Gastroesophageal sphincter (tissue), 4 donors: ENCODE measurements at places on chromosomes 2 and 18. TPM values are rescaled to one million over a fixed set of nuclear protein-coding genes. Genes with fewer than 3 reads are reported as not detected.

- no peak for ATAC-seq
These were observed 277.0 kb upstream of the MAP2 start for GRCh38 chr2:209146682-209147320.

GRCh38 chr18:78292618-78293380, 686.8 kb upstream of the SALL3 start:
- ATAC-seq, result peak; percentile 74

MAP3K19 gene
- not detected for total RNA-seq

DNA sequence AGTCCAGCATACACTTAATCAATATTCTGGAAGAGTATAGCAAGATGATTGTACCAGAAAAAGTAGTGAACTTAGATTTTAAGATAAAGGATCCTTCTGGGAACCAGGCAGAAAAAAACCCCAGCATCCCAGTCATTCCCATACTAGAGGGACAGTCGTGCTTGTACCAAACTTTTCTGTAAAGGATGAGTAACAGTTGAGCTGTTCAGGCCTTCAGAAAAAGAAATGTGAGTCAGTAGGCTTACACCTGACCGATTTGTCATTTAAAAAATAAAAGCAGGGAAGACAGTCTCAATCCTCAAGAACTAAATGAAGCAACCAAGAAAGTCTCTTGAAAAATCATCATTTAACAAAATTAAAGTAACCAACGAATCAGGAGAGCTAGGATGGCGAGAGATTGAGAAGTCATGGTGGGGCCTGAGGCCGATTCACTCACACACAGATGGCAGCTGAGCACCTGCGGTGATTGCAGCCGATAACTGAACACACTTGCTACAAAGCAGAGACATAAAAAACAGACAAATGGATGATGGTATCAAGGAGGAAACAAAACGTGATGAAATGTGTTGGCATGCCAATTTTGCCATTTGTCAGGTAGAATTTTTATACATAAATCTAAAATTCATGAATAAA, 170.0 kb upstream of the ALKAL2 start:
- no peak for ATAC-seq

GRCh38 chr18:3526421-3527354, 76.7 kb downstream of the TGIF1 start:
- no peak for ATAC-seq

DNA sequence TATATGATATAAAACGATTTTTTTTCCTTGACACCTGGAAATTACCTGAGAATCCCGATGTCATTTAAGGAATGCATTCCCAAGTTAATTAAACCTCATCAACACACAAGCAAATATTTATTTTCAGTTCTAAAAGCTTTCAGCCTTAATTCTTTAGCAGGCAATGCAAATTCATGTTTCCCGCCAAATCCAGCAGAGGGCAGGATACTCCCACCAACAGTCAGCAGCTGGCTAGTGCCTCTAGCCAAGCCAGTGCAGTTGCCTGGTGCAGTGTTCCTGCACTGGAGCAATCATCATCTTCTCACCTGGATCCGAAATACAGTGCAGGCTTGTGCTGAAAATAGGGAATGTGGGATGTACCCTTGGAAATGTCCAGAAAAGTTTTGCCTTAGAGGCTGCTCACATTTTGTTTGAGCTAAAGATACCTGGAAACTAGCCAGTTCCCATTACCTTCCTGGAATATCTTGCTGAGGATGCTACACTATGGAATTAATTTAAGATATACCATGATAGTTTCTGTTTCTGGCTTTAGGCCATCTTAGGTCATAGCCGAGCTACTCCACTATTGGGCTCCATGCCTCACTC, 48.4 kb upstream of the CYTIP start:
- peak; percentile 51 for ATAC-seq

- ATAC-seq, result no peak
These were observed 254.6 kb downstream of the SH3BP4 start for GRCh38 chr2:235206399-235206798.

DNA sequence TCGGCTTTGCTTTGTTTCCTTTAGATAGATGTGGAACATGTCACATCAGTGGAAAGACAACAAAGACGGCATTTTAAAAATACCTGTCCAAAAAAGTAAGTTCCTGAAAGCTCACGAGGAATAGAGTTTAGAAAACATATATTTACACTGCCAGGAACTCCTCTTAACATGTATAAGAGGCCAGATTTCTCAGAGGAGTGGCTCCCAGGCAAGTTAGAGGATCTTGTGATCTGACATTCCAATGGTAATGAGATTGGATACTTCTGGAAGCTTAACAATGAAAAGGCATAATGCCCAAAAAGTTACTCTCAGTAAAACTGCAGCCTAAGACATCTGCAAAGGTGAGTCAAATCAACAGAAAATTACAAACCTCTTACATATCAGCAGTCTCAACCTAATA, 77.1 kb downstream of the CYRIA start:
- no peak for ATAC-seq

- ATAC-seq, result peak; percentile 25
These were observed 14.6 kb upstream of the NPPC start for GRCh38 chr2:231940795-231941194.

GRCh38 chr2:102439065-102439695, 16.2 kb downstream of the IL18RAP start:
- no peak for ATAC-seq

FMNL2 gene
- 35.0 TPM for total RNA-seq

UGT1A6 gene
- not detected for total RNA-seq

DNA sequence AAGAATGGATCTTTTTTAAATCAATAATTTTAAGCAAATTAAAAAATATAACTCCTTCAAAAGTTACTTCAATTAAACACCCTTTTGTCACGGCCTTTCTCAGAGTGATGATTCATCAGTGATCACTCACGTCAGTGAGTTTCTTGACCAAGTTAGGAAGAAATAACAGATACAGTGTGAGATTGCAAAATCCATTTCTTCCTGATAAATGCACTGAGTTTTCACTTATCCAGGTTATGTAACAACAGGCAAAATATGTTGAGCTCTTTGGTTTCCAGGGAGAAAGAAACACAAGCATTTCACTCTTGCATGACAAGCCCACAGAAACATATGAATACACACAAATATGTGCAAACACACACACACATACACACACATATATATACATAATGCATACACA, 195.9 kb upstream of the CYRIA start:
- ATAC-seq, result no peak

APCDD1 gene
- 34.7 TPM for total RNA-seq

DNA sequence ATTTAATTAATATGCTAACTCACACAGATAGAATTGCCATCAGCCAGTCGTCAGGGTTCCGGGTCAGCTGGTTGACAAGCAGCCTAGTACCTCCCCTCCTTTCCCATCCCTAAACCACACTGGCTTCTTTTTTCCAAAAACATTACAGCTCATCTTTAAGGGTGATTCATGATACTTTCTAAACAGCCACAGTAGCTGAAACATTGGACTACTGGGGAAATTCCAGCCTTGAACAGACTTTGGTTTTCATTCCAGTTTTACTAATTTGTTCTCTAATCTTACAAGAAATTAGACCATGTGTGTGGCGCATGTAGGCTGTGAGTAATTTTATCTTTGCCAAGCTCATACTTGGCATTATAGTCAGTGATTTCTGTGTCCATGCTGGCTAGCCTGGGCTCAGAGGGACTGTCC, 110.8 kb downstream of the FMNL2 start:
- peak; percentile 79 for ATAC-seq

ASB18 gene
- total RNA-seq, result not detected

PTGR3 gene
- total RNA-seq, result 24.9 TPM

DNA sequence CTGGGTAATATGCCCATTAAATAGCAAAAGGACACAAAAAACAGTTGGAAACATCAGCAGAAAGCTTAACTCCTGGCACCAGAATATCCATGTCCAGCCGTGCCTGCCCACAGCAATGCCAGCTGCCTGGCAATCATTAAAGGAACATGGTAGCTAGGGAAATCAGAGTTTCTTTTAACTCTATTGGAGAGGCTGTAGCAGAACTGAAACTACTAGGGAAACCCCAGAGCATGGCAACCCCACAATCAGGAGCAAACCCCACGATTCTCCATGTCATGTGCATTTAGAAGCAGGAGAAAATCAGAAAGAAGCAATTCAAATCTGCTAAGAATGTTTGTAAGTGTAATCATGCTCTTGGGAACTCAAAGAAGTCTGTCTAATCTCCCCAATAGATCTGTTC, 409.0 kb upstream of the SMIM21 start:
- ATAC-seq, result no peak

DNA sequence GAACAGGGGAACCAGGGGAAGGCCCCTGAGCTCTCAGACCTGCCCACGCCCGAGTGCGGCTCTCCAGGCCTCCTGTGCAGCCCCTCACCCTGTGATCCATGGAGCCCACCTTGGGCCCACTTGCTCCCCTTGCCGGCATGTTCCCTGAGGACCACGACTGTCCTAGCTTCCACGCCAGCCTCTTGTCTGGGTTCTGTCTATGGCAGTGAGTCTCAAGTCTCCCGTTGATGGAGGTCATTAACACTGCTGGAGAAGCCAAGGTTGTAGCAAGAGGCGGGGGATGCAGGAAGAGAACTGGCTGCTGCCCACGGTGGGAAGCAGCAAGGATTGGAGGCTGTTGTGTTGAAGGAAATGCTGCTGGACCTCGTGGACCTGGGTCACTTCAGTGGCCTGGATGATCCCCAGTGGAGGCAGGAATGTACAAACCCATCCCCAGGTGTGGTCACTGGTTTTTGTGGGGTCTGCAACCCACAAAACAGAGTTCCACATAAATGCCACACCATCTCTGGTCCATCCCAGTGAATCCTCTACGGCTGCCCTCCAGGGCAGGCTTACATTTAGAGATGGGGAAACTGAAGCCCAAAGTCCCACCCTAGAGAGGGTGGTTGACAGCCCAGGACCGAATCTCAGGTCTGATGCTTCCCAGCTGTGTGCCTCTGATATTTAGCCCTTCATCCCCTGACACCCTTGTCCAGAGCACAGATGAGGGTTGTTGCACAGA, 150.3 kb downstream of the NDUFA10 start:
- ATAC-seq, result no peak

- ATAC-seq, result no peak
These were observed 248.6 kb upstream of the SIX2 start for GRCh38 chr2:45257820-45258219.

GRCh38 chr2:130351711-130352110, 4.1 kb upstream of the PTPN18 start:
- ATAC-seq, result no peak

DNA sequence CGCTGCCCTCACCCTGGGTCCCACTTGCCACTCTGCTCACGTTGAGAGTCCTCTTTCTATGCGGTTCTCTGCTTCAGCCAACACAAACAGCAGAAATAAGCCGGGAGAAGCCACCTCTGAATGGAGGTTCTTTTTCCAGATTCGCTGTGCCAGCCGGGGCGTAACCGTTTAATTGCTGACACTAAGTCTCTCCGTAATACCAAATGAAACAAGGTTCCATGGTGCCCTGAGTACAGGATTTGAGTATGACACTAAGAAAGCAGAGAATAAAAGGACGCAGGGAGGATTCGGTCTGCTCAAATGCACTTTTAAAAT, 37.6 kb downstream of the CTIF start:
- ATAC-seq, result no peak

BIN1 gene
- 57.5 TPM for total RNA-seq

DNA sequence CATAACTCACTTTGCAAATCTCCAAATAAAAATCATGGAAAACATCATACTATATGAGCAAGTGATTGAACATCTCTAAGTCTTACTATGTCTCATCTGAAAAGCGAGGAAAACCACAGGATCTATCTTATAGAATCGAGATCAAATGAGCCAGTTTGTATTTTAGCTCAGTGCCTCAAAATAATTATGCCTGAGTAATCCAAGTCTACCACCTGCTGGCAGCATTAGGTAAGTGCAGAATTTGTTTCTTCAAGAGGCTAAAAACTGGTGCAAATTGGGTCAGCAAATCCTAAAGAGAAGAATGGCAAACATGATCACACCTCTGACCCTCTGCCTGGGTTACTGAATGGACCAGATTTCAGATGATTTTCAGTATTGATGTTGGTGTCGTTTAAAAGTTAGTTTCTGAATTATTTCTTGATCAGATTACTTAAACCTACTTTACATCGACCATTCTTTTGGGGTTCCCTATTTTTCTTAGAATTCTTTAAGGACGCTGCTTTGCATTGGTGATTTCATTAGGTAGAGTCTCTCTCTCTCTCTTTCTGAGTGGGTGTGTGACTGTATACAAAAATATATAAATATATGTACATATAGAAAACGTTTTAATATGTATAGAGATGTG, 12.7 kb upstream of the FHOD3 start:
- no peak for ATAC-seq

GRCh38 chr2:215904101-215904500, 109.2 kb downstream of the MREG start:
- ATAC-seq, result no peak

DNA sequence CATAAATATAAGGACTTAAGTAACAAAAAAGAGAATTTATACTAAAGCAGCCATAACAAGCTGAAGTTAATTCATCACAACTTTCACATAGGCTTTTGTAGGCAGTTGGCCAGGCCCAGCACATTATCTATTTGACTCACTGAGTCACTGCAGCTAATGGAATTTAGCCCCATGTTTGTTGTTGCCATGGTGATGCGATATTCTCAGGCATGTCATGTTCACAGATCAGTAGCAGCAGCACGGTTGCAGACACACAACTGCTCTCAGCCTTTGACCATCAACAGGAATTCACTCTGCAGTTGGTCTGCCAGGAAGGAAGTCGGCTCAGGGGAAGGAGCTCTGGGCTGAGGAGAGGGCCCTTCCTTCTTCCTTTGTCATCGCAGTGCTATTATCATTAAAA, 639.8 kb downstream of the TMEM182 start:
- ATAC-seq, result no peak

- no peak for ATAC-seq
These were observed 260.0 kb downstream of the TNS1 start for GRCh38 chr2:217742841-217743240.

DNA sequence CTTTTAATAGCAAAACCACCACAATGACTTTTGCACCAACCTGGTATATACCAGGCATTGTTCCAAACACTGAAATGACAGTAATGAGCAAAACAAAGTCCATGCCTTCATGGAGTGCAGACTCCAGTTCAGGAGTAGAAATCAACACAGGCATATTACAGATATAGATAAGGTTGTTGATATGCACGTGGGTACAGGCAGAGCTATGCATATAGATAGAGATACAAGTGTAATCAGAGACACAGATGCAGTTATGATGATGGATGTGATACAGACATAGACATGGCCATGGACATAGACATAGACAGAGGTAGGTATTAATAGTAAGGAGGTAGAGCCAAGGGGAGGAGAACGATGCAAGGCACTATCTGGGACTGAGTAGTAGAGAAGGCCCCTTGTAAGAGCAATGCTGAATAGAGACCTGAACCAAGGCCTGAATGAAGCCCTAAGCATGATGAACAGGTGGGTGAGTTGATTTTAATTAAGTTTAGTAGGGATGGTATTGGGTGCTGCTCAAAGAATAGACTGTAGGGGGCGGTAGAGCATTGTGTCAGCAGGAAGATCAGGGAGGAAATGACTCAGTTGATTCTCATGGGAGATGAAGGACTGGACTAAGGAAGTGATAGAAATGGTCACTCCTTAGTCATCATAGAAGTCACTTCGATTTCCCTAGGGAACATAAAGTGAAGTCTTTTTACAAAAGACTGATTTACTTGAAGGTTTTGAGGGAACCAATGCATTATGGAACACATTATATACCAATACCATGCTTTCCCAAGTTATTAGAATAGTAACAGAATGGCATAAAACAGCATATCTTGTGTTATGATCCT, 39.4 kb downstream of the CMPK2 start:
- peak; percentile 41 for ATAC-seq

- ATAC-seq, result peak; percentile 52
These were observed 14.1 kb downstream of the KLF11 start for GRCh38 chr2:10057231-10058107.

EPHA4 gene
- 21.3 TPM for total RNA-seq
